Activated CD8-positive, alpha-beta T cell treated with anti-CD3 and anti-CD28 coated beads, Interleukin-2, amount 10 ng/mL, durations not matched to agents 7 days and 5 days (primary cell): ENCODE measurements at places on chromosomes 12 and 14. TPM values are rescaled to one million over a fixed set of nuclear protein-coding genes. Genes with fewer than 3 reads are reported as not detected.

- H3K36me3 ChIP-seq: no peaks in the 10 kb centered on the region
- peaks cover 12% of the 10 kb centered on the region for H3K4me1 ChIP-seq
- H3K4me3 ChIP-seq: no peak overlapping the region
- H3K27ac ChIP-seq: no peak overlapping the region
- DNase-seq: no peak
Measured at GRCh38 chr12:67471810-67472209, 176.7 kb upstream of the DYRK2 start.

LAG3 gene
- total RNA-seq: 43.0 TPM

APOF gene
- not detected for total RNA-seq

TMEM233 gene
- not detected for total RNA-seq

GRCh38 chr14:81066672-81067071, 111.3 kb downstream of the TSHR start:
- DNase-seq: no peak
- H3K4me3 ChIP-seq: no peak overlapping the region
- H3K27ac ChIP-seq: no peak overlapping the region
- no peaks in the 10 kb centered on the region for H3K27me3 ChIP-seq
- no peaks in the 10 kb centered on the region for H3K4me1 ChIP-seq
- no peaks in the 10 kb centered on the region for H3K36me3 ChIP-seq

MFAP5 gene
- not detected for total RNA-seq
